Left kidney (tissue), 8 donors: ENCODE measurements at places on chromosomes 5 and 9. TPM values are rescaled to one million over a fixed set of nuclear protein-coding genes. Genes with fewer than 3 reads are reported as not detected.

DNA sequence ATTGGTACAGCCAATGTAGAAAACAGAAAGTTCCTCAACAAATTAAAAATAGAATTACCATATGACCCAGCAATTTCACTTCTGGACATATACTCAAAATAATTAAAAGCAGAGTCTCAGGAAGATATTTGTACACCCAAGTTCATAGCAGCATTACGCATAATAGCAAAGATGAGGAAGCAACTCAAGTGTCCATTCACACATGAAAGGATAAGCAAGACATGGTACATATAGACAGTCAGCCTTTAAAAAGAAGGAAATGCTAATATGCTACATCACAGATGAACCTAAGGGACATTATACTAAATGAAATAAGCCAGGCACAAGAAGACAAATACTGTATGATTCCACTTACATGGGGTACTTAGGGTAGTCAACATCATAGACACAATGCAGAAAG is 76.7 kb downstream of the ANXA2R start:
- DNase-seq = no peak

GRCh38 chr5:89397096-89397495 is 514.1 kb upstream of the MEF2C start:
- DNase-seq = no peak

- no peak for DNase-seq
Observed at GRCh38 chr9:2459756-2460155, 161.8 kb upstream of the VLDLR start.

DNA sequence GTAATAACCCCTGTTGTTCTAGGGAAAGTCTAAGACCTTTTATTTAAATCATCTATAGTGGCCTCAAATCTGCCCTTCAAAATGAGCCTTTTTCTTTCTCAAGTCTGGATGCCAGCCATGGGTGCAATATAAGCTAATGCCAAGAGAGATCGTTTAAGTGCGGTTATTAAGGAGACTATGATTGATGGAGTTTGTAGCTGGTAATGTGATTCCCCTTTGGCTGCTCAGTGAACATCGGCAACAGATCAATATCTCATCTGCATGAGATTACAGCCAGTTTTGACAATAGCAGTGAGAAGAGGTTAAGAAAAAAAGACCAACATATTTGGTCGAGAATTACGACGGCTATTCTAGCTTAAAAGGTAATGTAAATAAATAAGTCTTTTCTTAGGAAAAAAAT is 1049.4 kb upstream of the NUDT12 start:
- DNase-seq = no peak

- no peak for DNase-seq
Observed at GRCh38 chr9:14524873-14525515, 168.2 kb downstream of the ZDHHC21 start.

DNA sequence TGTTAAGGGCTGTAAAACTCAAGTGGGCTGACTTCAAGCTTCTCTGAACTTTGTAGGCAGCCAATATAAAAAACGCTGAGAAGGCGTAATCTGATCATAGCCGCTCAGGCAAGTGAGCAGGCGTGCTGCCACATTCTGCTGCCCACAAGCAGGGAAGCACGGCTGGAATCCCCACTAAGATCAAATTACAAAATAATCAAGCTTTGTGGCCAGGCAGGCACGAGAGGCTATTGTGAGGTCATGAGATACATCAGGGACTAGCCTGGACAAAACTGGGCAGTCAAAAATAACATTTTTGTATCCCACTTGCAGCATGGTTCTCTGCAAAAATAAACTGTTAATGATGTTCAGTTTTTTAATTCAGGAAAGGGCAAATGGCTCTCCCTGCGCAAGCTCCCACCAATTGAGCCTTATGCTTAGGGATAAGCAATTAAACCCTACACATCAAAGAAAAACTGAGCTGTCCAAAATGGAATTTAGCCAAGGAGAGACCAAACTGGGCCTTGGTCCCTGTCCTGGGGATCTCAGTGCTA is 64.0 kb downstream of the POU5F2 start:
- DNase-seq = peak; percentile 84

GRCh38 chr9:111943200-111943599 is 46.6 kb downstream of the UGCG start:
- DNase-seq = no peak

IL3 gene
- not detected for polyA plus RNA-seq

RFX3 gene
- polyA plus RNA-seq = 22.8 TPM
